ENCODE measurements at places on chromosomes 1 and 21.

DNA sequence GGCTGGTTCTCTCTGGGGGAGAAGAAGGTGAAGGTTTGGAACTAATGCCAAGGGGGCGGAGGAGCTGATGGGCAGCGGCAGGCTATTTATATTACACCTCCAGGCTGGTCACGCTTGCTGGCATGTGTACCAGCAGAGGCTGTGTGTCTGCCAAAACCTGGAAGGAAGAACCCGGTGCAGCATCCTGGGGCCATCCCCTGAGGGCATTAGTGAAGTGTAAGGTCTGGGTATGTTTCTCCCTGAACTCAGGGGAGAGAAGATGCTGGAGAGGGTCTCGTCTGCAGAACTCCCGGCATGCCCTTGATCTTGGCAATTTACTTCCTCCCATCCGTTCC is 5.3 kb downstream of the DISP3 start:
- no peak for DNase-seq

GRCh38 chr1:162357681-162358266 is 18.9 kb downstream of the SPATA46 start:
- DNase-seq, result peak; percentile 49

DNA sequence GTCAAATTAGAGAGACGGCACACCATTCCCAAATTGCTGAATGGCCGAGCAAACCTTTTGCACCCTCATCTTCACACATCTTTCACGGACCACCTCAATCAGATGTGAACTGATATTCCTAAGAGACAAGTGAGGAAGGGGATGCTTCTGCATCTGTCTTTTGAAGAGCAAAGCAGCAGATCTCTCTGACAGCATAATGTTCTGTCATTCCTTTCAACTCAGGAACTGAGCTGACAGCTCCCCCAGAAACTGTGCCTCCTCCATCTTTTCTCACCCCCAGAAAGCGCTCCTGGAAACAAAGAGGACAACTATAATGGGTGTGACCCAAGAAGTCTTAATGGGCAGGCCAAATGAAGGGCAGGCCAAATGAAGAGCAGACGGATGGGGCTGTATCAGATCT is 256.4 kb downstream of the C1orf94 start:
- DNase-seq, result no peak

DNA sequence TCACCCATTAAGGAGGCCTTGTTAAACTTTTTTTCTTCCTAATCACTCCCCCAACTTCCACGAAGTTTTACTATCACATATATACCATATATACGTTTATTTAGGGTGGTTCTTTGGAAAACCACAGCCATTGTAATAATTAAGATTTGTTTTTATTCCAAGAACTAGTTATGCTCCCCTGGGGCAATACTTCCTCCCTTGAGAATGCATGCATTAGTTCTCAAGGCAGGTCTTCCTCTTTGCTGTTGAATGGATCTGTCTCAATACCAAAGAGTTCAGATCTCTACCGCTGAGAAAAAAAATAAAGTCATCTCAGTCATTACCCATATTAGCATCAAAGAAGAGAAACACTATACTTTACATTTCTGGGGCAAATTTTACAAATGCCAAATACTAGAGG is 567.7 kb upstream of the RGS18 start:
- no peak for DNase-seq

DNA sequence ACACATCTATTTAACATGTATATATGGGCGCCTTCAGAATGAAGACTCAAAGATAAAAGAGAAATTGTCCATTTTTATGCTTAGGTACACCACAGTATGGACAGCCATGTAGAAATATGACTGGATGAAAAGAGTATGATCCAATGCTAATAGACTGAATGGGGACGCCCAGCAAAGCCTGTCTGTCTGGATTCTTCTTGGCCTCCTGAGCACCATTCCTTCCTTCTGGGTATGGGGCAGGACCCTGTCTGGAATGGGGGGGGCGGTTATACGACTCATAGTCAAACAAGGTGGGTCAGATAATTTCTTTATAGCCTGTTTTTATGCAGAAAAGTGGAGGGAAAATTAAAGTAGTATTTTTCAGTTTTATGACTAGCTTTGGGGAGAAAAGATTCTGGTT is 81.2 kb upstream of the ABCD3 start:
- DNase-seq, result no peak

DNA sequence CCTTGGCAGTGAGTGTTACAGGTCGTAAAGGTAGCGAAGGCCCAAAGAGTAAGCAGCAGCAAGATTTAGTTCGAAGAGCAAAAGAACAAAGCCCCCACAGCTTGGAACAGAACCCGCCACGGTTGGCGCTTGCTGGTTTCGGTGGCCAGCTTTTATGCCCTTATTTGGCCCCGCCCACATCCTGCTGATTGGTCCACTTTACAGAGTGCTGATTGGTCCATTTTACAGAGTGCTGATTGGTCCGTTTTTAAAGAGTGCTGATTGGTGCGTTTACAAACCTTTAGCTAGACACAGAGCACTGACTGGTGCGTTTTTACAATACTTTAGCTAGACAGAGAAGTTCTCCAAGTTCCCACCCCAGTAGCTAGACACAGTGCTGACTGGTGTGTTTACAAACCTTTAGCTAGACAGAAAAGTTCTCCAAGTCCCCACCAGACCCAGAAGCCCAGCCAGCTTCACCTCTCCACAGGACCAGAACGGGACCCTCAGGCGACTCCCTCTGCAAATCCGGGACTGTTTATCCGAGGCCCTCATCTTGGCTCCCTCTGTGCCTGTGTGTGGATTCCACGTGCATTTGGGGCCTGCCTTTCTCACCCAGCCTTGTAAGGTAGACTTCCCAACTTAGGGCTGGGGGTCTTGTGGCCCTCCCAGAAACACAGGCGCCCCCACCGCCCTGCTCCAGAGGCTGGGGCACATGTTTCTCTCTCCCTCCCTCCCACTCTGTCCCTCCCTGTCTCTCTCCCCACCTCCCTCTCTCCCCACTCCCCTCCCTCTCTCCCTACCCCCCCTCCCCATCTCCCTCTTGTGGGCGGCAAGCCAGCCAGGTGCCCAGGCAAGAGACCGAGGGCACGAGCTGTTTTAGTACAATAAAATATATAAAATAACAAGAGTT is 12.6 kb downstream of the FTCD start:
- no peak for DNase-seq

GRCh38 chr1:119987112-119987511 is 82.3 kb downstream of the NOTCH2 start:
- no peak for DNase-seq

DNA sequence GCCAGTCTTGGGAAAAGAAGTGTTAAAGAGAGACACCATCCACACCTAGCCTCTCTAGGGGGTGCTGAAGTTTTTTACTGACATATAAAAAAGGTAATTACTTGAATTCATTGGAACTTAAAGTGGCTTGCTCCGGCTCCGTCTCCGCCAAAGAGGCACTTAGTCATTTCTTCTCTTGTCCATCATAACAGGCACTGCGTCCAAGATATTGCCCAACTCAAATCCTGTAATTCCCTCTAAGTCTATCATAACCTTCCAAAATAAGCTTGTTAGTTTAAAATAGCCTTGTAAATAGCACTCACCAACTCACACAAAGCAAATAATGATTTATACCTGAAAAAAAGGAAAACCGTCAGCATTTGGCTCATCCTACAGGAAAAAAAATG is 160.5 kb downstream of the ZBTB18 start:
- no peak for DNase-seq

DNA sequence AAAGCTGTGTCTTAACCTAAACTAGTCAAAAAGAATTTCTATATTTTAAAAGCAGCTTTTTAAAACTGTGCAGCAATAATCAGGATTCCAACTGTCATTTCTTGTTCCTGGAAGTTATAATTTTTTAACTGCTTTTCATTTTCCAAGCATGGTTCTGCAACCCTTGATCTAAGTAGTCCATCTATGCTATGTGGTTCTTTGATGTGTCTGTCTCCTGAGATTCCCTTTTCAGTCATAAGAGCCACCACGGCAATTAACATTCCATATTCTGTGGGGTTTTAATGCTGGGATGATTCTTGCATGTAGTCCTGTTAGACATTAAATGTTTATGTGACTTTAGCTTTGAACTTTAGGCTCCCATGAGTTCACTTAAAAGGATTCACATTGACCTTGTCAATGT is 220.4 kb downstream of the TPR start:
- no peak for DNase-seq

DNA sequence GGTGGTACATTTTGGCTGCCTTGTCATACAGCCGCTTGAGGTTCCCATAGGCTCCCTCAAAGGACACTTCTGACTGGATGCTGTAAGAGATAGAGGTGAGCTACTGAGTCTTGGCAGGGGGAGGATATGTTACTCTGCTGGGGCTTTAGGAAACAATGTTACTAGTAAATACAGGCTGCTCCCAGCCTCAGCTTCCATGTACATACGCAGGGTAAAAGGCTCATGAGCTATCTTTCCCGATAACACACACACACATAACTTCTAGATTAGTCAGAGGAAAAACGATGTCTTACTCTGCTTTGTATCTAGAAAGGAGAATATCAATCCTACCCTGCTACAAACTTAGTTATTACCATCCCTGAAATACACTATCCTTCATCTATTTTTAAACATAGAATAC is 14.3 kb downstream of the SMG5 start:
- no peak for DNase-seq
